NCI-H2171 (cell line): ENCODE measurements at places on chromosomes 16 and 17.
A peak's percentile ranks its signal among the peaks of the same experiment; 100 is the strongest.

DNA sequence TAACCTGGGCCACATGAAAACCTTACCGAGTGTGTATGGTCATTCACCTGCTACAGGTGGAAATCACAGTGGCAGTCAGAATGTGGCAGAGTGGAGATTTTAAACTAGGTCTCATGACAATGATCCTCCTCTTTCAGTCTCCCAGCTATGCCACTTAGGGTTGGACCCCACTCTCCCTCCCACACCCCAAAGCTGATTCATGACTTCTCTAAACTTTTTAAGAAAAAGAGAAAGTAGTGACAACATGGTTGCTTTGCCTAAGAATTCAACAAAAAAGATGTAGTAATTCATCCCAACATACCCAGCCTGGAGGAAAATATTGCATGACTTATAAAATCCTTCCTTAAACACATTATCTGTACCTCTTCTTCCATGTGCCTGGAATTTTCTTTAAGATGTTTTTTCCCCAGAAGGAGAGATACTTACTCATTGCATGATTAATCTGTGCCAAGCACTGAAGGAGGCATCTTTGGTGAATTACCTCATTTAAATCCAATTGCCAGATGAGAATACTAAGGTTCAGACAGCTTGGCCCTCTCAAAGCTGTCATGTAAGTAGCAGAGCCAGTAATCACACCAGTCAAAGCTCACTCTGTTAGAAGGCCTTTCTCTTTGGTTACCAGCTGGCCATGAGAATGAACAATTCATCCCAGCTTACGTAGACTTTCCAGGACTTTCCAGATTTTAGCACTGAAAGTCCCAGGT lies 119.9 kb downstream of the COPRS start:
- DNase-seq: no peak

GRCh38 chr16:19513377-19514053 lies 8.4 kb downstream of the GDE1 start:
- no peak for DNase-seq

DNA sequence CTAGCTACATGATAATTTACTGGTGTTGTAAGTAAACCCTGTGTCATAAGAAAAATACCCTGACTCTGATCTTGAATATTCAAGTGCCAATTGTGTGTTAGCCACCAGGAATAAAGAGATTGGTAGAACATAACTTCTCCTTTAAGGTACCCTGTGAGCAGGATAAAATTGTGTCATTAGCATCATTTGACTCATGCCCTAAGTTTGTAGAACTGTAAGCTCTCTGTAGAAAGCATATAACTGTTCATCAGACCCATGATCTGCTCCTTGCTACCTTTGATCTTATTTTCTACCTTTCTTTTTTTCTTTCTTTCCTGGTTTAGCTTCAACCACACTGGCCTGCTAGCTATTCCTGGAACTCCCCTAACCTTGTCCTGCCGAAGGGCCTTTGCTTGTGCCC lies 35.8 kb downstream of the PTRH2 start:
- DNase-seq: no peak

DNA sequence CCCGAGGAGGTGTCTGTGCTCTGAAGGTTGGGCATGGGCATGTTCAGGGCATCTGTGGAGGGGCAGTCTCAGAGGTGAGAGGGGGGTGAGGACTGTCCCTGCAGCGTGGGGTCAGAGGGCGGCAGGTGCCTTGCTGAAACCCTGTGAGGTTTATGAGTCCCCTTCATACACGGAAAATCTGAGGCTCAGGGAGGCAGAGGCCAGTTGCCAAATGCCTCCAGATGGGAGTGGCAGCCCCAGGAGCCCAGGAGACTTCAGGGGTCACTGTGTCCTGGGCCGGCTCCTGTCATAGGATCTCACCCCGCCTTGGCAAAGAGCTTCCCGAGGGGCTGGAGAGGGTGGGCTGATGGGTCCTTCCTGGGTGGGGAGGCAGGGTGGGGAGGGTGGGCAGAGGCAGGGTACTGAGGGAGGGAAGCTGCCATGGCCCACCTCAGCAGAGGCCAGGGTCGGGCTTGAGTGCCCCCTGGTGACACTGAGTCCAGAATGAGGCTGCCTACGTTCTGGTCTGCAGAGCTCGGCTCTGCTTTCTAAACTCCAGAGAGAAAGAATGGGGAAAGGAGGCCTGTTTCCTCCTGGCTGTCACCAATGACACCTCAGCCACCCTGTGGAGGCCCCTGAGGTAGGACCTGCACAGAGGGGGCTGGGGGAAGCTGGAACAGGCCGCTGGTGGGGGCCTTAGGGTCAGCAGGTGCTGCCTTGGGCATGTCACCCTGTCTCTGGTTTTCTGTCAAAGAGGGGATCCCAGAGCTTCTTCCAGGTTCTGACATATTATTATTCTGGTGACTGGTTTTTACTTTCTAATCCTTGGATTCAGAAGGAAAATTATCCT lies 1.1 kb downstream of the LGALS9 start:
- DNase-seq: no peak

DNA sequence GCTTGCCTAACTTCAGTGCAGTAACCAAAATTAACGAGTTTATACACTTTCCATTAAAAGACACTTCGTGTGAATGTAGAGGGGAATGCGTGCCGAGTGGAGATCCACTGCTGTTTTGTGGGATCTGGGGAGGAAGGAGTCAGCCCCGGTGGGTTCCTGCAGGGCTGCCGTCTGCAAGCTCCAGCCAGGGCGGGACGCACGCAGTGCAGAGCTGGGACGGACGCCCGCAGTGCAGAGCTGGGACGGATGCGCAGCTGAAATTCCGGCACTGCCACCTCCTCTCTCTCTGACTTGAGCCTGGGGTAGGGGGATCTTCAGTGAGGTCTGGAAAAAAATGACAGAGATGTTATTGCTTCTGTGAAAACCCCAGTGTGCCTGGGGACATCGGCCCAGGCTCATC lies 16.5 kb upstream of the ZC3H18 start:
- no peak for DNase-seq

GRCh38 chr17:50548831-50549230 lies 1.9 kb downstream of the SPATA20 start:
- no peak for DNase-seq

DNA sequence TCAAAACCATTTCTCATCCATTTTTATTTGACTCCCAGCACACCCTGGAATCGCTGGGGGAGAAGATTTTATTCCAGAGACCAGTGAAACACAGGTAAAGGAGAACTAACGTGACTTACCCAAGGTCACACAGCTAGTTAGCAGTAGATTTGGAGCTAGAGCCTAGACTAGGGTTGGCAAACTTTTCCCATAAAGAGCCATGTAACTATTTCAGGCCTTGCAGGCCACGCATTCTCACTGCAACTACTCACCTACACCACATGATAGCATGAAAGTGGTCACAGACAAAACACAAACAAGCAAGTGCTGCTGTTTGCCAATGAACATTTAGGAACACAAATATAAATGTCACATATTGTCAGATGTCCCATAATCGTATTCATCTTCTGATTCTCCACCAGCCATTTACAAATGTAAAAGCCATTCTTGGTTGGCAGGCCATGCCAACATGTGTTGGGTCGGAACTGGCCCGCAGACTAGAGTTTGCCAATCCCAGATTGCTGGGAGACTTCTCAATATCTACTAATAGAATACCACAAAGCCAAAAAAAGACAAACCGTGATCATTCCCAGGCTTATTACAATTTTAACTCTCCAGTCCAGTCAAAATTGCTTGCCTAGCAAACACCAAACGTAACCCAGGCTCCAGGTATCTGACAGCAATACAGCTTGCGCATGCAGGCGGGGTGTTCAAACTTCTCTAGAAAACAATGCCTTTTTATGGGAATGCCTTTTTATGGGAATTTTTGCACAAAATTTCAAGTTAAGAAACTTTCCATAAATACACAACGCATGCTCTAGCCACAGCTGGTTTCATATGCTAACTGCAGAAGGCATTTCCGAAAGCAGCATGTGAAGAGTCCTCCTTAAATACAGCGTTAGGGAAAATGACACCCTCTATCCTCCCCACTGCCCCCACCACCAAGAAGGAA lies 20.9 kb downstream of the ZFHX3 start:
- DNase-seq: no peak

- DNase-seq: no peak
Measured at GRCh38 chr17:62671553-62671952, 44.1 kb downstream of the MRC2 start.

DNA sequence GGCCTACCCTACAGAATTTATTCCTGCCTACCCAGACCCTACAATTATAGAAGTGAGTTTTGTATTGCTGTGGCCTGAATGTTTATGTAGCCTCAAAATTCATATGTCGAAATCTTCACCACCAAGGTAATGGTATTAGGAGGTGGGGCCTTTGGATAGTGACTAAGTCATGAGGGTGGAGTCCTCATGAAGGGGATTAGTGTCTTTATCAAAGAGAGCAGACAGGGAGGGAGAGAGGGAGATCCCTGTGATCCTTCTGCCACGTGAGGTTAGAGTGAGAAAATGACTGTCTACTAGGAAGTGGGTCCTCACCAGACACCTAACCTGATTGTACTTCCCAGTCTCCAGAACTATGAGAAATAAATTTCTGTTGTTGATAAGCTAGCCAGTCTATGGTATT lies 981 bp upstream of the DUXB start:
- DNase-seq: no peak

GRCh38 chr16:62717026-62717425 lies 680.8 kb upstream of the CDH8 start:
- no peak for DNase-seq

DNA sequence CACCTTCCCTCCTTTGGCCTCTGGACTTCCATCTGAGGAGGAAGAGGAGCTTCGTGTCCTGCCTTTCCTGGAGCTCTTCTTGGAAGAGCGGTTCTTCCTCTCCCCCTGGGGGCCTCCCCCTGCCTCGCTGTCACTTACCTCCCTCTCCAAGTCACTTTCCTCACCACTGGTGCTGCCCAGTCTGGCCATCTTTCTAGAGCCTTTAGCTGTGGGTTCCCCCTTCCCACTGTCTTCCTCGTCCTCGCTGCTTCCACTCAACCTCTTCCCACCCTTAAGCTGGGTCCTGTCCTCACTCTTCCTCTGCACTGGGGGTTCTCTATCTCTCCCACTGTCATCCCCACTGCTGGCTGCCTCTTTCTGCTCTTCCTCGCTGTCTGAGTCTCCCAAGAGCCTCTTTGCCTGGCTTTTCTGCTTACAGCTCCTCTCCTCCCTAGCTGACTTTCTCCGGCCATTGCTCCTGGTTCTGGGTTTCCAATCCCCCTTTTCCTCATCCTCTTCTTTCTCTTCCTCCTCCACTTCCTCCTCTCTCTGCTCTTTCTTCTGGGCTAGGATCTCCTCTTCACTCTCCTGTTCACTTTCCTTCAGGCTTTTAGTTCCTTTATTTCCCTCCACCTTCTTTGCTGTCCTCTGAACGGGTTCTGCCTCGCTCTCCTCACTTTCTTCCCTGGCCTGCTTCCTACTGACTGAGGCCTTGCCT lies 1.4 kb downstream of the HIRIP3 start:
- DNase-seq: no peak

- DNase-seq: no peak
Measured at GRCh38 chr17:43003542-43004172, 2.9 kb upstream of the IFI35 start.

DNA sequence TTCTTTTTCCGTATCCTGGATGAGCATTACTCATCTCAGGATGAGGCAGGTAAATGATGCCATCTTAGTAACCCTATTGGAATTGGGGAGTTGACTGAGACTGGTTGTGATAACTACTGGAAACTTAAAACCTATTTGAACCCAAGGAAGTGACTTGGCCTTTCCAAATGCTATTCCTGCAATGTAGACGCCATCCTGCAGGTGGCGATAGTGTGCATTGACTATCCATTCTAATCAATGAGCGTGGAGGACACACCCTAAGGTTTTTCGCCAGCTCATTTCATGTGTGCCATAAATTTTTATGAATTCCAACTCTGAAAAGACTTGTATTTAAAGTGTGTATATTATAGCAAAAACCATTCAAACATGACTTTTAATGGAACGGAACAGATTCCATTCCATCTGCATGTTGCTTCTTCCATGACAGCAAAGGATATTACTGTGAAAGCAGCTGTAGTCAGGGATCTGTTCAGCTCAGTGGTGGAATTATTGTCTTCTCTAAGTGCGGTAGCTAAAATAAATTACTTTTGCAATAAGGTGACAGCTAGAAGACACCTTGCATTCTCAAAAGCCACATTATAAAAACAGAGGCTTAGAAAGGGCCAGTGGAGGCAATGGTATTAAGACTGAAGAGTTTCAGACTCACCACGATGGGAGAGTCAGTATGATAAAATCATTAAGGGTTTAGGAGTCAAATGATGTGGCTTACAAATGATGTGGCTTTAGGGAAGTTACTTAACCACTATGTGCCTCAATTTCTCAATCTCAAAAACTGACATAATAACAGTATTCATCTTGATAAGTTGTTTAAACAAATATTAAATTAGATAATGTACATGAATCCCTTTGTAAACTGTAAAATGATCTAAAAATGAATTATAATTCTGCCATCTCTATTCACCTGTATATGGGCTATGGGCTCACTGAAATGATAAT lies 55.5 kb downstream of the SYT17 start:
- DNase-seq: no peak

GRCh38 chr16:57977418-57978069 lies 6.6 kb upstream of the CNGB1 start:
- no peak for DNase-seq

- no peak for DNase-seq
Measured at GRCh38 chr17:59427425-59427921, 96.0 kb downstream of the YPEL2 start.

DNA sequence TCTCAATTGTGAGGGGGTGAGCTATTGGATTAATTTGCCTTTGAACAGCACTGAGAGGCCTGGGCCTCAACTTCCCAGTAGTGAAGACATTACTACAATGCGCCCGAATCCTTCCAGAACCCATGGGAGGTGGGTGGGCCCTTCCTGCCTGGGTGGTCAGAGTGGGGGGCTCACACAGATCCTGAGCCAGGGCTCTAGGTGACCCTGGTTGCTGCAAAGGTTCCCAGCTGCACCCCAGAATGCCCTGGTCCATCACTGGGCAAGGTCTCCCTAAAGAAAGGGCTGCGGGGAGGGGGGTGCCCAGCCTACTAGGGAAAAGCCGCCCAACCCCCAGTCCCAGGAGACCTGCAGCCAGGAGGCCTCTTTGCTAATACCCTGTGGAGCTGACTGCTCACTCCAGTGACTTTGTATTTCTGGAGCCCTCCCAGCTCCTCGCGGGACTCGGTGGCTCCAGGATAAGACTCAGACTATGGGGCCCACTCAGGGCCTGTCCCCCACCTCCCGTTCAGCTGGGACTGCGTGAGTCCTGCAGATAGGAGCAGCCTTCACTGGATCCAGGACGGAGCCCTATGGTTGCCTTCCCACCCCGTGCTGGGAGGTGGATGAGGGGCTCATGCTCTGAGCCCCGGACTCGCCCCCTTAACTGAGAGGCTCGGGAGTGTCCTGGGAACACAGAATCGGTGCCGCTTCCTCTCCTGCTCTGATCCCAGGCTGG lies 40.2 kb downstream of the SLC7A5 start:
- DNase-seq: peak; percentile 24

- no peak for DNase-seq
Measured at GRCh38 chr17:64447526-64447925, 1.4 kb upstream of the MILR1 start.

DNA sequence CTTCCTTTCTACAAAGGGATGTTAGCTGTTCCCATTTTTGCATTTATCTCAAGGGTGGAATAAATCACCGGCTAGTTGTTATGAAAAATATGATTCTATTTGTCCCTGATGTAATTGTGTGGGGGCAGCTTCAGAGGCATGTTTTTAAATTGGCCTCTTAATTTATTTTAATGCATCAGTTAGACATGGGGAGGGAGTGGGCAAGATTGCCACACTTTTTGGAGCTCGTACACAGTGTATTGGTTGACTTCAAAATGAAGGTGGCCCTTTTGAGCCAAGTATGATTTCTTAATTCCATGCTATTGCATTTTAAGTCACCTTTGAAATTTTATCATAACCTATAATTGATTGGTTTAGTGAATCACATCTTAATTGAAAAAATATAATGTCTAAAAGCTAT lies 223.7 kb downstream of the CDH11 start:
- DNase-seq: no peak

GRCh38 chr16:29315046-29315445 lies 91.5 kb downstream of the NPIPB11 start:
- no peak for DNase-seq
